ENCODE measurements at places on chromosomes 7 and 10.

GRCh38 chr7:7718492-7718891 is at the start of gene RPA3:
TSS of gene RPA3 (minus strand) at chr7:7718607. CDS start at chr7:7640418, 78,189 bp downstream.
- DNase-seq: no peak

GRCh38 chr10:116538992-116539391 is 6.7 kb upstream of the PNLIP start:
- no peak for DNase-seq

DNA sequence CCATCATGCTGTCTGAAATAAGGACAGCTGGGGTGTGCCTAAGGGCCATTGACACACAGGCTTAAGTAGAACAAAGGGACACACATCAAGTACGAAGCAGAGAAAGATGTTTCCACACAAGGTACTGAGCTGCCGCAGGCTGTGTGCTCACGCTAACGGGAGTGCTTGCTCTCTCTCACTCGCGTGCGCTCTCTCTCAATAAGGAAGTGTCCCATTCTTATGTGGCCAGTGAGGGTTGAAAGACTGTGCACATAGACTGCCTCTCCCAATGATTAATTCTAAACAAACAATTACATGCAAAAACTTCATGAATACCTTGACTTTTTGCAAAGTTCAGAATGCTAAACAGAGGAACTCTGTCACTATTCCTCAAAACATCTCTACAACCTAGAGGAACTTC is 29.9 kb downstream of the DCLRE1C start:
- DNase-seq: no peak

DNA sequence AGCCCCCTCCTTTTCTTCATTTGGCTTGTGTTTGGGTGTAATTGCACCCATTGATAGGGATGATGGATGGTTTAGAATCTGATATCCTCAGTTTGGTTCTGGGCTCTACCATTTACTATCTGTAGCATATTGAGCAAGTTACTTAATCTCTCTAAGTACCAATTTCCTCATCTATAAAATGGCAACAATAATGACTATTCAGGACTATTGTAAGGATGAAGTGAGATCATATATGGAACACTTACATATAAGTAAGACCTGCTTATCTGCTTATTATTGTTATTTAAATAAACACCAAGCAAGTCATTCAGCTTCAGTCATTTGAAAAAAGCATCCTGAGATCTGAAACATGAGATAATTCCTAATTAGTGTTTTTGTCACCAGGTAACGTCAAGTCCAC is 127.0 kb downstream of the SEC23IP start:
- no peak for DNase-seq

- no peak for DNase-seq
Observed at GRCh38 chr7:27424231-27424630, 181.6 kb downstream of the EVX1 start.

Data from CD4-positive, alpha-beta T cell treated with Interleukin-10 for 1 hour (primary cell).